ENCODE measurements at places on chromosomes 11 and 22.
A peak's percentile ranks its signal among the peaks of the same experiment; 100 is the strongest.

GRCh38 chr11:107956543-107956942 lies 28.3 kb downstream of the RAB39A start:
- no peak for DNase-seq

DNA sequence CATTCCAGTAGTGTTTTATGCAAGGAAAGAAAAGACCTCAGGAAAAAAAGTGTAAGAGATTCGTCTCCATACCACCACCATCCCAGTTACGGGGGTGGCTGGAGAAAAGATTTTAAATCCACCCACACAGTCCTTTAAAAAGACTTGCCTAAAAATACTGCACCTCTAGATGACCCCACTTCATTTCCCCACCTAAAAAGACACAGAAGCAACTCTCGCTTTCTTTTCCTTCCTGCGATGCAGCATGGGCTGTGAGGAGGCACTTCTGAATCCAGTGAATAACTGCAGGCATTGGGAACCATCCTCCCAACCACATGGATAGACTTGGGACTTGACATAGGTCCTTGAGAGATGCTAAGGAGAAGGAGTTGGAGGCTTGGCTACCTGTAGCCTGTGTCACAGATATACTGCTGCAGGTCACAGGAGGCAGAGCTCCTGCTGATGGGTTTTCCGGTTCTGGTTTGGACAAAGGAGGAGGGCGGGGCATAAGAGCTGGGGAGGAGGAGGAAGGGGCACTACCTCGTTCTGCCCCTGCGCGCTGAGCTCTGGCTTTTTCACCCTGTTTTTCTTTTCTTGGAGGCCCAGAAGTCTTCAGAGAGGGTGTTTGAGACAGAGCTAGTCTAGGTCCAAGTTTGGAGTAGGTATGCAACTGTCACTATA lies 285.9 kb downstream of the NTM start:
- DNase-seq: no peak

DNA sequence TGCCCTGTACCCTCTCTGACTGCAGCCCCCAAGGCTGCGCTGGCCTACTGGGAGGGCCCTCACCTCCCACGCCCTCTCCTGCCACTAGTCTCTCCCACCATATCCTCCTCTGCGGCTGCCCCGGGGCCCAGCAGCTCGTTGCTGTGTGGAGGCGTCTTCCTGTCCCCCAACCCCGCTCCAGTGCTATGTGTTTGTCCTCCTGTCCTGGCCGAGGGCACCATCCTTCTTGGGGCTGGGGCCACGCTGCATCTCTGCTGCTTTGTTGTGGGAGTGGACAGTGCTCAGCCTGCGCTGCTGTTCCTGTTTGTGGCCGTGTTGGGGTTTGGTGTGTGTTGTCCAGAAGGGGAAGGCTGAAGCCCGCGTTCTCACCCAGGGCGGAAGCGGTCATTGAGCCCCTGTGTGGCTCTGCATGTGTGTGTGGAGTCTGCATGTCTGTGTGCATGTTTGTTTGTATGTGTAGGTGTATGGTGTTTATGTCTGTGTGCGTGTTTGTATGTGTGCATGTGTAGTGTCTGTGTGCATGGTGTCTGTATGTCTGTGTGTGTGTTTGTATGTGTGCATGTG lies 15.7 kb downstream of the TPCN2 start:
- no peak for DNase-seq

GRCh38 chr11:130124096-130124495 lies 35.5 kb upstream of the ST14 start:
- DNase-seq: no peak

- no peak for DNase-seq
Measured at GRCh38 chr22:48717883-48718817, 1109.5 kb downstream of the BRD1 start.

DNA sequence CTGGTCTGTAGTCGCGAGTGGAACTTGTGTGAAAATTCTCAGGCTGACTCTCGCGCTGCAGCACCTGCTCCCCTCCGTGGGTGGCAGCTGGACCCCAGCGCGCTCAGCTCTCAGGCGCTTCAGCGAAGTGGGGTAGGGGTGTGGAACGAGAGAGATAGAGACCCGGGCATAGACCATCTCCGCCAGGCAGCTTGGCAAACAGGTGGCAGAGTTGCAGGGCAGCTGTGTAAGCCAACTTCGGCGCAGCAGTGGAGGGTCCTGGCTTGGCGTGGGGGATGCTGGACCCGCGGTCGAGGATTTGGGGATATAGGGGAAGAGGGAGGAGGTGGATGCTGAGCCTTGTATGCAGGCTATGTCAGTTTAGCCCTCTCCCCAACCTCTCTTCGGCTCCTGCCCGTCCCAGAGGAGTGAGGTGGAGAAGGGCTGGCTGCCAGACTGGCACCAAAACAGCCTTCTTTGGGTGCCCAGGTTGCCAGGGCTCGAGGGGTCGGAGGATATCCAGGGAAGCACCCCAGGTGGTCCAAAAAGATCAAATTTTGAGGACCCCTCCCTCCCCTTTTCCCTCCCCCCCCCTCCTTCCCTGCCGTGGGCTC lies 746 bp upstream of the CALCB start:
- DNase-seq: no peak

DNA sequence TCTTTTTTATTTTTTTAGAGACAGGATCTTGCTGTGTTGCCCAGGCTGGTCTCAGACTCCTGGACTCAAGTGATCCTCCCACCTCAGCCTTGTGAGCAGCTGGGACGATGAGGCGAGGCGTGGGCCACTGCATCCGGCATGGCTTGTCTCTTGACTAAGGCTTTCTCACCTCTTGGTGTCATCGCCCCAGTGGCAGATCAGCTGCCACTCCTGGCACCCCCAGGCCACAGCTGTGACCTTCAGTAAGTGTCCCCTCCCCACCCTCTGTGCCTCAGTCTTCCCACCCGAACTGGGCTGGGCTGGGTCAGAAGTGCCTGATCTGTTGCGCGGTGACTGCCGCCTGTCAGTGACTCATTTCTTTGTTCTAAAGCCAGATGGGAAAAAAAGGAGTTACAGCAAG lies 3.6 kb downstream of the SYNGR1 start:
- DNase-seq: no peak

DNA sequence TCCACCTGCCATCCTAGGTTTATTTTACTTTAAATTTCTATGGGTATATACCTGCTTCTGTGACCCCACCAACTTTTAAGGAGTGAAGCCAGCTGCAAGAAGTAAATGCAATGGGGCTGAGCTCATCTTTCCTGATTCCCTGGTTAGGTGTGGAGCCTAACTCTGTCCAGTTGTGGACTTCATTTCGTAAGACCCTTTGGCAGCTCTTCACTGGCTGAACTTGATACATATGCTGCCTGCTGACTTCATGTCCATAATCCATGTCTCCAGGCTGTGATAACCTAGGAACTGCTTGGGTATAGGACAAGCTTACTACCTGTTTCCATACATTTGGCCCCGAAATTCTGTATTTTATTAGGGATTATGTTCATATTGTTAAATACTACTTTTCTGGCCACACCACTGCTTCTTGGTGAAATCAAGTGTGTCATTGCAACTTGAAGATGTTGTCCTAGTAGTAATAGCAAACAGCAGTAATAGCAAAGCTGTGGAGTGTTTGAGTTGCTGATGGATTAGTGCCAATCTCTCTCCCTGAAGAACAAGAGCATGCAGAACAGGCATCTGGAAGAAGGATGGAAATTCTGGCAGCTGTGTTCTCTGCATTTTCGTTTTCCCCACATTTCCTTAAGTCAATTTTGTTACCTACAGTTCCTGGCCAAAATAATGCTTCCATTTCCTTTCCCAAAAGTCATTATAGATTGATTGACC lies 31.2 kb downstream of the LDLRAD3 start:
- no peak for DNase-seq

- DNase-seq: no peak
Measured at GRCh38 chr11:73239111-73239521, 21.0 kb downstream of the P2RY2 start.

DNA sequence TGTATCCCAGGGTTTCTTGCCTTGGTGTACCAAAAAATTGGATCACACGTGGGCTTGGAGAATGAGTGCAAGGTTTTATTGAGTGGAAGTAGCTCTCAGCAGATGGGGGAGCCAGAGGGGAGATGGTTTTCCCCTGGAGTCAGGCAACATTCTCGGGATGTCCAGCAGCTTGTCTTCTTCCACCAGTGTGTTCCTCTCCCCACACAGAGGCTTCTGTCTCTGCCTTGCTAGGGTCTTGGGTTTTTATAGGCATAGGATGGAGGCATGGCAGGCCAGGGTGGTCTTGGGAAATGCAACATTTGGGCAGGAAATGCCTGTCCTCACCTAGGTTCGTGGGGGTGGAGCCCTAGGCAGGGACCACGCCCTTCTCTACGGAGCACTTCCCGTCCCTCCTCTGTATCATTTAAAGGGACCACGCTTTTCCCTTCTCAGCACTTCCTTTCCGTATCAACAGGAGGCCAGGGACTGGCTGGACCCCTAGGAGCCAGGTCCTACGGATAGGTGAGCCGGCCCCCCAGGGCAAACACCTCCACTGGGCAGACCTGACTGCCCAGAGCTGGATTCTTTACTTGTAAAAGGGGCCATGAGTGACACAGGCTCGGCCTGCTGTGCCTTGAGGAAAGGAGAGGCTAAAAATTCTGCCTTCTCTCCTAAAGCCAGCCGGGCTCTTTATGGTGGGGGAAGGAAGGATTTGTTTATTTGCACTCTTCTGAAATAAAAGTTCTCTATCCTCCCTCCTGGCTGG lies 55.3 kb upstream of the CCDC188 start:
- peak; percentile 80 for DNase-seq

DNA sequence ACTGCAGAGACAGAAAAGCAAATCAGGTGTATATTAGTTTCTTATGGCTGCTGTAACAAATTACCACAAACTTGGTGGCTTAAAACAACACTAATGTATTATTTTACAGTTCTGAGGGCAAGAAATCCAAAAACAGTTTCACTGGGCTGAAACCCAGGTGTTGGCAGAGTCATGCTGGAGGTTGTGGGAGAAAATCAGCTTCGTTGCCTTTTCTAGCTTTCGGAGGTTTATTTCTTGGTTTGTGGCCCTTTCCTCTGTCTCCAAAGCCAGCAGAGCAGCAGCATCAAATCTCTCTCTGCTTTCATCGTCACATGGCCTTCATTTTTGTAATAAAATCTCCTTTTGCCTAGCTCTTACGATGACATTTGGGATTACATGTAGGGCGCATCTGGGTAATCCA lies 33.0 kb upstream of the OR6M1 start:
- no peak for DNase-seq

DNA sequence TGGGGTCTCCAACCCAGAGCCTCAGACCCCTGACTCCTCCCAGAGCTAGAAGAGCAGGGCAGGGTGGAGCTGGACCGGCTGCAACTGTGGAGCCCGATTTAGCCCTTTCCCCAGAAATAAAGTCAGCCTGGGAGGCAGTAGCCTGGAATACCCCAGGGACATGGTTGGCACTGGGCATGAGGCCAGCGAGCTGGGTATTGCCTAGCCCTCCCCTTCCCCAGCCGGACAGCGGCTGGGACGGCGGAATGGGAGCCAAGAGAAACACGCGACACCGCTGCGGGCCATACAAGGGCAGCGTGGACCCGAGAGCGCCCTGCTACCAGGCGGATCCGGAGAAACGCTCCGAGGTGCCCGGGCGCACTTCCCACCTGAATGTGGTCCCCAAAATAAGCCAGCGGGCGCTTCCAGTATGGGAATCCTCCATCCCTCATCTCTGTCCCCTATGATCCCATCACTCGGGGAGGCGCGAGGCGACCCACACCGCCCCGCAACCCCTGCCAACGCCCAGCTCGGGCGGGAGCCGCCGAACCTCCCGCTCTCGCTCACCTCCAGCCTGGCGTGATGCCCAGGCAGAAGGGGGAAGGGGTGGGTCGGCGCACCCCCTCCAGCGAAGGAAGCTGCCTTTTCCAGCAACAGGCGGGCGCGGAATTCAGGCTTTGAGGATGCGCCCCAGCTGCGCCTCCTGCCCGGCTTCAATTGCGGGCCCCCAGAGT lies 758 bp downstream of the MCAM start:
- peak; percentile 36 for DNase-seq

DNA sequence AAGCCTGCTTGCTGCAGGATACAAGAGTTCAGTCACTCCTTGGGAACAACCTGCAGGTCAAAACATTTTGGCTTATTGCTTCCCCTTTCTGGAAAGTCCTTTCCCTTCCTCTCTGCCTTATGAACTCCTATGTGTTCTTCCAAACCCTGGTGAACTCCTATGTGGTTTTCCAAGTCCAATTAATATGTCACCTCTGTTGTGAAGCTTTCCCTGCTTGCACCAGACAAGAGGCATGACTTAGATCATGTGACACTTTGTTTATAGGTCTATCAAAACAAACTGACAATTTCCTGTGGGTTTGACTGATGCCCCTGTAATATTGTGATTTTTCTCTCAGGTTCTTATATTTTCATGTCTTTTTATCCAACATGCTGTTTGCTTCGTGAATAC lies 64.2 kb downstream of the ENDOD1 start:
- DNase-seq: no peak

- DNase-seq: peak; percentile 82
Measured at GRCh38 chr11:72685560-72686480, 11.6 kb upstream of the PDE2A start.

DNA sequence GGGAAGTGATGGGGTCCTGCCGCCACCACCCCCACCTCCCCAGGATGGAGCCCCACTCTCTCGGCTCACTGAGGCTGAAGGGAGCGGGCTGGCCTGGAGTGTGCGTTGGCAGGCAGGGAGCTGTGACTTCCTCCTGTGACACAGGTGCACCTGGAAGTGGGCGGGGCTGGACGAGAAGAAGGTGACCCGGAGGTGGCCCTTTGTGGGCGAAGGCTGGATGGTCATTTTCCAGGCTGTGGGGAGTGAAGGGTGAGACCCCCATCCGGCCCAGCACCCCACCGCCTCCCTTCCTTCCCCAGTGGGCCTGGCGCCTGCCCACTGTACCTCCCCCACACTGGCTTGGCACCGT lies 15.3 kb downstream of the IL17REL start:
- DNase-seq: peak; percentile 7

- no peak for DNase-seq
Measured at GRCh38 chr22:21092797-21093554, 47.2 kb downstream of the LRRC74B start.

- DNase-seq: peak; percentile 58
Measured at GRCh38 chr11:47510209-47510608, 42.7 kb downstream of the CELF1 start.

GRCh38 chr11:48683226-48683720 lies 194.7 kb downstream of the OR4A47 start:
- DNase-seq: no peak

- DNase-seq: no peak
Measured at GRCh38 chr11:15119352-15119751, 4.6 kb downstream of the INSC start.

- DNase-seq: no peak
Measured at GRCh38 chr11:41935241-41935640, 475.8 kb upstream of the LRRC4C start.

Data from activated CD4-positive, alpha-beta T cell treated with anti-CD3 and anti-CD28 coated beads for 36 hours (primary cell).